NCI-H446 treated with DMSO at 0.1 percent for 48 hours (cell line): ENCODE measurements at places on chromosomes 5 and 9.
A peak's percentile ranks its signal among the peaks of the same experiment; 100 is the strongest.

- DNase-seq = peak; percentile 95
Measured at GRCh38 chr5:149551227-149552037, at the start of gene CSNK1A1. Gene CSNK1A1, minus strand, starts transcription at chr5:149551439. Its CDS starts 475 bp downstream, at chr5:149550964.

- DNase-seq = no peak
Measured at GRCh38 chr9:33153666-33154065, 13.5 kb downstream of the B4GALT1 start.

- DNase-seq = peak; percentile 94
Measured at GRCh38 chr5:143010351-143010750, 240.2 kb downstream of the ARHGAP26 start.

DNA sequence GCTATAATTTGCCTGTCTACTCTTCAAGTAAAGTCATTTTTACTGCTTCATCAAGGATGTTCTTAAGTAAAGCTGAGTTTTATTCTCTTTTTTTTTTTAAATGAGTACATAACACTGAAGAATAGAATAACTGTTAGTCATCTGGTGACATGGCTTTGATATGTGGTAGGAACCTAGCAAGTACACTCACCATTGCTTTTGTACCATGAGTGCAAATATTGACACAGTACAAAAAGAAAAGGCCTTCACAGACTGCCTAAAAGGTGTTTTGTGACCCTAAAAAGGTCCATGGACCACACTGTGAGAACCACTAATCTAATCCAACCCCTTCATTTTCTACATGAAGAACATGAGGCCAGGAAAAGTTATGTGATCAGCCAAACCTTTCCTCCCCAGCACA, 55.0 kb downstream of the ECPAS start:
- DNase-seq = no peak

DNA sequence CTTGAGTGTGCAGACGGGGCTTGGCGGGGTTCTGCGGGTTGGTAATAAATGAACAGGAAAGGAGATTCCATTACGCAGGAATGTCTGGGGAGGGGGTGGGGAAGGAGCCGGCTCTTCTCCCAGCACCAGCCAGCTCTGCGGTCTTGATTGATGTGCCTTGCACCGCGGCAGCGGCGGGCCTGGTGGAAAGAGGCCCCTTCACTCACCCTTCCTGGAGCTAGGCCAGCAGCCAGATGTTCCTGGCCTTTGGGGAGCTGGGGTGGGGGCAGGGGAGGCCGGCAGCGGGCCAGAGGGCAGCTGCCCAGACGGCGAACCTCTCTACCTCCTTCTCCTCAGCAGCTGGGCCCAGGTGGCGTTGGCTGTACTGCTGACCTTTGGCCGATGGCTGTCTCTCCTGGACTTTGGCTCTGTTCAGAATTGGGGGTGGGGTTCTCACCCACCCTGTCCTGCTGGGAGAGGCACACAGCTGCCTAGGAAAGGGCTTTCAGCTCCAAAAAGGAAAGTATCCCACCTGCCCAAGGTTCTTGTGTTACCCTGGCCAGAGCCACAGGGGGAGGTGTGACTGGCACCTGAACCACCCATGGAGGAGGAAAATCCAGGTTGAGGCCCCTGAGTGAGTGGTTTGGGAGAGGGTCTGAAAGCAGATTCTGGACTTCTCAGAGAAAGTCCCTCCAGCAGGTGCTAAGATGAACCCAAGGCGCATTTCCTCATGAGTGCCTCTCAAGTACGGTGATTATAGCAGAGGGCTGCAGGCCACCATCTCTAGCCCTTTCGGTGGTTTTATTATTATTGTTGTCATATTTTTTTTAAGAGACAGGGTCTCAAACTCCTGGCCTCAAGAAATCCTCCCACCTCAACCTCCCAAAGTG, 58.0 kb upstream of the SYNPO start:
- no peak for DNase-seq

DNA sequence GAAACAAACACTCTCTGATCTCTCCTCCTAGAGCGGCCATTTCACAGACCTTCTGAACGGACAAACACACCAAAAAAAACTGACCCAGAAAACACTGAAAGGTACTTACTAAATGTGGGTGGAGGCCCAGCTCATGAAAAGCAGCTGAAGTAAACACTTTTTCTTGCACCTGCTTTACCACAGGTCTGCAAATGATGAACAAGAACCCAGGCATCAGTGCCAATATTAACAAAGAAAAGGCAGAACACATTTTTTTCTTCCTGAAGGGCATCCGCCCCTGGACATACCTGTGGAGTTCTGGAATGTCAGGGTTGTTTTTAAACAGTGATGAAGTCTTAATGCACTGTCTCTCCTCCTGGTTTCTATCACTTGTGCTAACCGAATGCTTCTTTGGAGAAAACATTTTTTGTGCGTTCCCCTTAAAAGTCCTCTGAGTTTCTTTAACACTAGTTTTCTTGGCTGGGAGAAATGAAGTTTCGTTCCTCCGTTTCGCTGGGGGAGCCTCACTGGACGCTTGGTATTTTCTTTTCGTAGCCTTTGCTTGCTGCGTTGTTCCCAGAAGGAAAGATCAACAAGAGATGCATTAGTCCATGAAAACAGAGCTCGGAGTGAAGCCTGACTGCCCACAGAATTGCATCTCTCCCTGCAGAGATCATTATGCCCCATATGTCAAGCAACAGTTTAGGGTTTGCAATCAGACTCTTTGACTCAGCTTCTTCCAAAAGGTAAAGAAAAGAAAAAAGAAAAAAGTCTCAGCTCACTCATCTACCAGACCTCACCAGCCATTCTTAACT, 7.4 kb downstream of the DDX31 start:
- DNase-seq = no peak

DNA sequence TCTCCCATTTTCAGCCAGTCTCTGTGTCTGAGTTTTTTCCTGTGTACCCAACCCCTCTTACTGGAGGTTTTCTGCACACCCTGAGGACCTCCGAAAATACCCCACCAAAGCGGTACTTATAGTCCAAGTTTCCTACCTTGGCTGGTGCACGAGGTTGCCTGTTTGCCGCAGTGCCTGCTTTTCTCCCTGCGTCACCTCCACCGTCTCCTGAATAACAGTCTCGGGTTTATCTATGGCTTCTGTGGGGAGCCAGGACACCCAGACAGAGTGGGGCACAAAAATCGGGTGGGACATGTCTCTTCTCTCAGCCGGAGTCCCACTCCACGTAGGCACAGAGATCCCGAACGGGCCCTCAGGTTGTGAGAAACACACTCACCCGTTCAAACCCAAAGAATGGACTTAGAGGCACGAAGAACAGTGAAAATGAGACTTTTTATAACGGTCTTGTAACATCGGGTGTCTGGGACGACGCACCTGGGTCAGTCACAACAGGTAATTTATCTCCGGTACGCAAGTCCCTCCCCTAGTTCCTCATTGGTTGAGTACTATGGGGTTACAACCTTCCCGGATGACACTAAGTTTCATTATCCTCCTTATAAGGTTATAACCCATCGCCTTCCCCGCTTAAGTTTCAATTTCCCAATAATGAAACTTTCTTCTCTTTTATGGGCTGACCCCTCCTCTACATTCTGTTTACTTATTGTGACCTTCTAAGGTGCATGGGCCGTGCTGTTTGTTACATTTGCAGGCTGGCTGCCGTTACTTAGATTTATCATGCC, 970.2 kb upstream of the COX7C start:
- no peak for DNase-seq

- no peak for DNase-seq
Measured at GRCh38 chr9:3850098-3850497, 324.3 kb upstream of the RFX3 start.

GRCh38 chr9:121259498-121259897, 8.5 kb upstream of the GSN start:
- DNase-seq = no peak

- no peak for DNase-seq
Measured at GRCh38 chr5:103293719-103294118, 35.2 kb downstream of the MACIR start.

GRCh38 chr5:174775081-174775480, 50.7 kb downstream of the MSX2 start:
- DNase-seq = no peak

- DNase-seq = no peak
Measured at GRCh38 chr9:133037775-133038515, 7.1 kb downstream of the GTF3C5 start.

- DNase-seq = no peak
Measured at GRCh38 chr5:67010684-67011409, 185.8 kb downstream of the CD180 start.

DNA sequence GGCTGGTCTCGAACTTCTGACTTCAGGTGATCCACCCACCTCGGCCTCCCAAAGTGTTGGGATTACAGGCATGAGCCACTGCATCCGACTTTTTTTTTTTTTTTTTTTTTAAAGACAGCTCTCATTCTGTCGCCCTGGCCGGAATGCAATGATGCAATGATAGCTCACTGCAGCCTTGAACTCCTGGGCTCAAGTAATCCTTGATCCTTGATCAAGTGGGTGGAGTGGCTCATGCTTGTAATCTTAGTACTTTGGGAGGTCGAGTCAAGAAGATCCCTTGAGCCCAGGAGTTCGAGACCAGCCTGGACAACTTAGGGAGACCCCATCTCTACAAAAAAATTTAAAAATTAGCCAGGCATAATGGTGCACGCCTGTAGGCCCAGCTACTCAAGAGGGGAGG, 8.1 kb downstream of the SEC24A start:
- DNase-seq = no peak

DNA sequence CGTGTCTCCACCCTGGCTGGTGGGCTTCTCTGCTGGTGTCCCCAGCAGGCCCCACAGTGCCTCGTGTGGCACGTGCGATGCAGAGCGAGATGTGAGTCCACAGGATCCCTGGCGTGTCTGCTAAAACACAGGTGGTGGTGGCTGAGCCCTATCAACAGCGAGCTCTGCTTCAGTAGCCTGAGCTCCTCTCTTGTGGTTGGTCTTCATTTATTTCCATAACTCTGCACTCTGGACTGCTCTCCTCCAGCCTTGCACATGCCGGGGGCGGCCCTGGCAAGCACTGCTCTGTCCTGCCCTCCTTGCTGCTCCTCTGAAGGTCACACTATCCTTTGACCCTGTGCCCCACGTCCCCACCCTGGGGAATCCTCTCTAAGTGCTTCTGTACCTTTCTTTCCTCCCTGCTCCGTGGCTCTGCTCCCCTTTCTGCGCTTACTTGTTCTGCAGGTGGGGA, 59.2 kb downstream of the NSUN2 start:
- no peak for DNase-seq

DNA sequence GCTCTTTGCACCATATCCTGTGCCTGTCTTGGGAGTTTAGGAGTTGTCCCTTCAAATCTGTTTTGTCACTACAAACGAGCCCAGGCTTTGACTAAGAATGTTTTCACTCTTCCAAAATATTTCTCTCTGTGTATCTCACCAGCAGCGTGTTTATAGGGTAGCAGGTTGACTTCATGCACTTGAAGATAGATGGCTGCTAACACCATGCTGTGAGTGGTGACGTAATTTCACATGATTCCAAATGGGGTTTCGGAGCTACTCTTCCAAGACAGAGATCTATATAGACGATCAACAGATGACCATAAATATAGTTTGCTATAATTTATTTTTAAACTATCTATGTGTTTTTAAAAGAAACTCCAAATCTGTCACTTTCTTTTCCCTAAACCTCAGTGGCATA, 30.6 kb downstream of the RORB start:
- no peak for DNase-seq

DNA sequence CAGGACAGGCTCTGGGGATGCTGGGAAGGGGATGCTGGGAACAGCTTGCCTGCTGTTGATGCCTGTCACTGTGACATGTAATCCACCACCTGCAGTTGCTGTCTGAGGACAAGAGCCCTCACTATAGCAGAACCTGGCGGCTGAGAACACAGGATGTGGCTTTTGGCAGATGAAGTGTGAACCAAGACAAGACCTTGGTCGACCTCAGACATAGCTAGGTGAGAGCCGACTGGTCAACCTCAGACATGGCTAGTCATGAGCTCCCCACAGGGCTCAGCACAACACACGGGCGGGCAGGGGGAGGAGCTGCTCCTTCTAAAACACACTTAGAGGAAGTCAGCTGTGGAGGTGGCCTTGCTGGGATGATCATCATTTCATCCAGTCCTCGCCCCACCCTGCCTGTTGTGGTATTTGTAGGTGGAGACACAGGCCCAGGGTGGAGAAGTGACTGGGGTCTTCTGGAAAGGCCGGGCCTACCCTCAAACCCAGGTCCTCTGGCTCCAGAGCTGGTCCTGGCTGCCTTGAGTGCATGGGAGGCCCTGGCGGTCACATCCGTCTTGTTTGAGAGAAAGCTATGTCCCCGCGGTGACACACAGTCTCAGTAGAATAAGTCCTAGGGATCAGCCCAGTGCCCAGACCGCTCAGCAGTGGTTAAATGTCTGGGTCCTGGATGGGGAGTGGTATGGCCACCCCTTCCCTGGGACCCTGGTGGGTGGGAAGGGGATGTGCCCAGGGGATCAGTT, 6.1 kb downstream of the SUSD3 start:
- no peak for DNase-seq
